ENCODE measurements at places on chromosomes 4 and X. TPM values are rescaled to one million over a fixed set of nuclear protein-coding genes. Genes with fewer than 3 reads are reported as not detected.

DNA sequence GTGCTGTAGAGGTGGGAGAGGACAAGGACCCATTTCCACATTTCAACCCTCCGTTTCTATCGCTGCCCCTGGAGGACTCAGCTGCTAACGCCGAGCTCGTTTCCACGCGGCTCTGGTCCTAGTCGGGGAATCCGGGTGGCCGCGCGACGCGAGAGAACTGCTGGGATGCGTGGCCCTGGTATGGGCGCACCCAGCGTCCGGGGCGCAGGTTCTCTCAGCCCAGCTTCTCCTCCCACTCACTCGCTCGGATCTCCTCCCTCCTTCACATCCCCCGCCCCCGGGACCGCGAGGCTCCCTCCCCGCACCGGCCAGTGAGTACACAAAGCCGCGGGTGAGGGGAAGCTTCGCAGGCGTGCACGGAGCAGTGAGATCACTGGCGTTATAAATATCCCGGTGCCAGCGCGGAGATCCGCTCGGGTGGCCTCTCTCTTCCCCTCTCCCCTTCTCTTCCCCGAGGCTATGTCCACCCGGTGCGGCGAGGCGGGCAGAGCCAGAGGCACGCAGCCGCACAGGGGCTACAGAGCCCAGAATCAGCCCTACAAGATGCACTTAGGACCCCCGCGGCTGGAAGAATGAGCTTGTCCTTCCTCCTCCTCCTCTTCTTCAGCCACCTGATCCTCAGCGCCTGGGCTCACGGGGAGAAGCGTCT lies at the start of gene FGF5:
Gene FGF5, plus strand, starts transcription at position 412 of the 649 bp plus-strand sequence. Its CDS starts 161 bp downstream, at position 573.
- DNase-seq, result peak; percentile 76

DNA sequence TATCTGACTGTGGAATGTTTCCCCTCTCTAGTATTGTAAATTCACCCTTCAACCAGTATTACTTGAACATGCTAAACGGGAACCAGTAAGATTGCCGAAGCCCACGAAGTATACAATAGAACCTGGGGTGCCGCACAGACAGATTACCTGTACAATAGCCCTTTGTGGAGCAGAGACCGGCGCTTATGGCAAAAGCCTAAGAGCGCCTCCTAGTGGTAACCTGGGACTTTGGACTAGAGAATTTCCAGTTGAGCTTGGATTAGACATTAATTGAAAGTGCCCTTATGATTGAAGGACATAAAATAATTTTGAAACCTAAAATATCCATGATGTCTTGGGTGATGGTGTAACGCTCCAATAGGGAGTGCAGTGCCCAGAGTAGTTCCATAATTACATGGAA lies 14.1 kb downstream of the ZNF157 start:
- DNase-seq, result peak; percentile 85

GRCh38 chr4:5852523-5853202 lies 40.2 kb downstream of the CRMP1 start:
- no peak for DNase-seq

DNA sequence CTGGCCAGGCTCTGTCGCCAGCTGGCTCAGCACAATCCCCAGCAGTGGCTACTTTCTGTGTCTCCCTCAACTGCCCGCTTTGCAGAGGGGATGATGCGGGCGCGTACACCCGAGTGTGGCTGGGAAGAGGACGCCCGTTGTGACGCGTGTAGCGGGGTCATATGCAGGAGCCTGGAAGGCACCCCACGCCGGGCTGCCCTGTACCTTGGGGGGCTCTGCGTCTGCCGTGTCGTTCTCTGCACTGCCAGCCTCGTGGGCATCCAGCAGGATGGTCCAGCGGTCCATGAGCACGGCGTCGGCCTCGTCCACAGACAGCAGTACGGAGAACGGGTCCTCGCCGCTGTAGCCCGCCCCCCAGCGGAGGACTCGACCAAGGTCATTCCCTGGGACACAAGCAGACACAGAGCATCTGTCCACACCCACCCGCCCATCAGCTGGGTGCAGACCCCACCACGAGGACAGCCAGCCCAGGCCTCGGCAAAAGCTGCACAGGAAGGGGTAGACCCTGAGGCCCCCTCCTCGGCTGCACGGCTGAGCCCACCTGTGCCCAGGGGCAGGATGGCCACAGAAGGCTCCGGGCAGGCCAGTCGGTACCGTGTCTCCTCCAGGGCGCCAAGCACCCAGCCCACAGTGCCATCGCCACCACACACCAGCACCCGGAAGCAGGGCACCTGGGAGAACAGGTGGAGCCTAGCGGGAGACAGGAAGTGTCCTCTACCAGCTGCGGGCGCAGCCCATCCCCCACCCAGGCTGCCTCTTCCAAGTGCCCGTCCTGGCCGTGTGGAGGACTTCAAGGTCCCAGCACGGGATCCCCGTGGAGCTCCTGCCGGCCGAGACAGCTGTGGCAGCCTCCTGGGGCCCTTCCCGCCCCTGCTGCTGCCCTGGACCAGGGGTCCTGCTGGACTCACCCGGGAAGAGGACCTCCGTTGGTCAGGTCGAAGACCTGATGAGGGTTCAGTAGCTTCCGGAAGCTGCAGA lies 10.8 kb downstream of the DGKQ start:
- no peak for DNase-seq

NEIL3 gene
- total RNA-seq, result 10.2 TPM

GRIA2 gene
- not detected for total RNA-seq

TSPAN7 gene
- not detected for total RNA-seq

LPAR4 gene
- total RNA-seq, result not detected

WWC2 gene
- 15.8 TPM for total RNA-seq

SYTL4 gene
- total RNA-seq, result 3.2 TPM
